A549 treated with CORT108297 at 1 μM for 4 hours (cell line): ENCODE measurements at places on chromosomes 12 and 14. TPM values are rescaled to one million over a fixed set of nuclear protein-coding genes. Genes with fewer than 3 reads are reported as not detected.

Gene SLC38A4
- not detected in 5 replicates for total RNA-seq

Gene DENND5B
- total RNA-seq: 13.2 to 16.2 TPM (median 15.5 TPM) in 5 replicates

Gene LRRC10
- total RNA-seq: not detected in 5 replicates

Gene LYZ
- 0.30 TPM in 1 of 5 replicates, not detected in the others for total RNA-seq

Gene CCDC38
- 0.06 to 0.15 TPM (median 0.09 TPM) in 5 replicates for total RNA-seq

Gene POLE2
- total RNA-seq: 11.6 to 14.2 TPM (median 12.7 TPM) in 5 replicates

Gene SMIM41
- total RNA-seq: not detected in 5 replicates

Gene PLA2G1B
- 0.24 TPM in 1 of 5 replicates, not detected in the others for total RNA-seq

Gene DDX47
- total RNA-seq: 83.8 to 117 TPM (median 89.7 TPM) in 5 replicates

Gene SPX
- total RNA-seq: 1.9 to 2.9 TPM (median 2.5 TPM) in 5 replicates

Gene SUPT16H
- 96.6 to 124 TPM (median 102 TPM) in 5 replicates for total RNA-seq

Gene C14orf93
- total RNA-seq: 2.9 to 3.8 TPM (median 3.7 TPM) in 5 replicates

Gene TOMM20L
- total RNA-seq: not detected in 5 replicates

Gene DDX11
- 40.1 to 55.7 TPM (median 52.0 TPM) in 5 replicates for total RNA-seq

Gene P2RX2
- not detected in 5 replicates for total RNA-seq

Gene DEGS2
- 1.2 to 2.3 TPM (median 1.8 TPM) in 5 replicates for total RNA-seq

Gene RNF10
- 99.3 to 116 TPM (median 102 TPM) in 5 replicates for total RNA-seq

Gene KRT75
- 0.13 to 0.21 TPM (median 0.16 TPM) in 5 replicates for total RNA-seq

Gene WNT1
- 0.17 TPM in 1 of 5 replicates, not detected in the others for total RNA-seq

Gene SOAT2
- 0.18 to 0.35 TPM (median 0.21 TPM) in 5 replicates for total RNA-seq

Gene SDSL
- total RNA-seq: 20.7 to 29.9 TPM (median 28.4 TPM) in 5 replicates

Gene DTX1
- total RNA-seq: 0.32 to 0.62 TPM (median 0.42 TPM) in 5 replicates

Gene IRF9
- 17.6 to 21.5 TPM (median 19.7 TPM) in 5 replicates for total RNA-seq

Gene KRT82
- not detected in 5 replicates for total RNA-seq

Gene C3AR1
- not detected in 5 replicates for total RNA-seq

Gene BLOC1S1
- total RNA-seq: 122 to 154 TPM (median 152 TPM) in 5 replicates

Gene MAP1LC3B2
- 1.1 to 1.7 TPM (median 1.4 TPM) in 5 replicates for total RNA-seq

Gene APOF
- total RNA-seq: not detected in 5 replicates

Gene GDF11
- 2.4 to 5.3 TPM (median 5.0 TPM) in 5 replicates for total RNA-seq

Gene CFAP251
- 1.1 to 1.3 TPM (median 1.2 TPM) in 5 replicates for total RNA-seq

Gene NANOG
- total RNA-seq: not detected in 5 replicates

Gene KLRK1
- 0.08 TPM in 1 of 5 replicates, not detected in the others for total RNA-seq

Gene GPR68
- total RNA-seq: 0.03 to 0.17 TPM (median 0.08 TPM) in 5 replicates

Gene LRFN5
- total RNA-seq: not detected in 5 replicates

Gene SVOP
- 0.01 TPM in 1 of 5 replicates, not detected in the others for total RNA-seq

Gene ARMH4
- total RNA-seq: 0.55 to 0.84 TPM (median 0.69 TPM) in 5 replicates

Gene JPH4
- total RNA-seq: 0.03 to 0.05 TPM in 2 of 5 replicates, not detected in the others

Gene TMEM117
- total RNA-seq: 1.7 to 2.6 TPM (median 2.3 TPM) in 5 replicates

Gene ZBTB42
- total RNA-seq: 2.3 to 4.0 TPM (median 3.5 TPM) in 5 replicates

Gene CLEC1B
- not detected in 5 replicates for total RNA-seq

Gene AMIGO2
- total RNA-seq: 94.6 to 163 TPM (median 140 TPM) in 5 replicates
